Spleen (tissue), 13 donors: ENCODE measurements at places on chromosomes 1 and 21. TPM values are rescaled to one million over a fixed set of nuclear protein-coding genes. Genes with fewer than 3 reads are reported as not detected.

NEGR1 gene
- polyA plus RNA-seq: 0.70 TPM

TXNIP gene
- 779 TPM for polyA plus RNA-seq

SCYL3 gene
- polyA plus RNA-seq: 4.6 TPM

DMBX1 gene
- not detected for polyA plus RNA-seq

RAB25 gene
- 0.61 TPM for polyA plus RNA-seq

CLCA4 gene
- 0.22 TPM for polyA plus RNA-seq

IGSF9 gene
- 0.12 TPM for polyA plus RNA-seq

FCRL4 gene
- polyA plus RNA-seq: 2.2 TPM

DNA sequence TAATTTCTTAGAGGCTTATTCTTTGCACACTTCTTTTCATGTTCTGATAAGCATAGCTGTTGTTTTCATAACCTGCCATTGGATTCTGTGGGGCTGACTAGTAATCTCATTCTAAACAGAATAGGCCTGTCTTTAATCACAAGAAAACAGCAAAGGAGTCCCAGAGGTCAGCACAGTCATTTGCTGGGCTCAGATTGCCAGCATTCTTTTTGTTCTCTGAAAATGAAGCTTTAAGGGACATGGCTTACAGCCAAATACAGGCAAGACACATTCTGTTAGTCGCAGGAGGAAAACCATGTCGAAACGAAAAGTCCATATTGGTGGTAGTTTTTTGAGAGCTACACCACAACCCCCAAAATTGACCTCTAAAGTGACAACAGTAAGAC, 75.0 kb downstream of the MRPS6 start:
- H3K27ac ChIP-seq: no peak overlapping the region
- peaks cover 11% of the 10 kb centered on the region for H3K4me1 ChIP-seq
- H3K4me3 ChIP-seq: no peak overlapping the region
- no peaks in the 10 kb centered on the region for H3K27me3 ChIP-seq
- no peak for DNase-seq
- H3K36me3 ChIP-seq: peaks cover 10% of the 10 kb centered on the region

- no peak for DNase-seq
- H3K36me3 ChIP-seq: no peaks in the 10 kb centered on the region
- H3K4me3 ChIP-seq: no peak overlapping the region
- H3K4me1 ChIP-seq: no peaks in the 10 kb centered on the region
- peaks cover 5% of the 10 kb centered on the region for H3K27me3 ChIP-seq
Observed at GRCh38 chr1:19014765-19015164, 58.3 kb upstream of the IFFO2 start.

GRCh38 chr1:30268923-30269666, 454.3 kb downstream of the MATN1 start:
- H3K4me1 ChIP-seq: no peaks in the 10 kb centered on the region
- H3K36me3 ChIP-seq: no peaks in the 10 kb centered on the region
- no peak overlapping the region for H3K27ac ChIP-seq
- peak; percentile 28 for DNase-seq

DNA sequence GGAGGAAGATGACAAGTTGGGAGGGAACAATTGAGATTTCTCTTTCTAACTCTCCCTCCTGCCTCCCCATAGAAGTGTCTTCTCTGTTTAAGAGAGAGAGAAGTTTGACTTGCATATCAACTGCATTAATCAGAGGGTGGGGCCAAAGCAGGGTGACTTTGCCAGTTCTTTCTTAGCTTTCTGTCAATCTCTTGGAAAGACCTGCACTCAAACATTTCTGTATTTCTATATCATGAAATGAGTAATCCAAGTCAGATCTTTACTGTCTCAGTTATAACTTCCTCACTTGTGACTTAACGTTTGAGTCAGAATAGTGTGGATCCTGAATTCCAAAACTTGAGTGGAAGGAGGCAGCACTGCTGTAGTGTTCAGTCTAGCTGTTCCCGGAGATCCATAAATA, 180.8 kb upstream of the KCNK2 start:
- H3K36me3 ChIP-seq: no peaks in the 10 kb centered on the region
- no peak for DNase-seq
- no peaks in the 10 kb centered on the region for H3K4me1 ChIP-seq

DNA sequence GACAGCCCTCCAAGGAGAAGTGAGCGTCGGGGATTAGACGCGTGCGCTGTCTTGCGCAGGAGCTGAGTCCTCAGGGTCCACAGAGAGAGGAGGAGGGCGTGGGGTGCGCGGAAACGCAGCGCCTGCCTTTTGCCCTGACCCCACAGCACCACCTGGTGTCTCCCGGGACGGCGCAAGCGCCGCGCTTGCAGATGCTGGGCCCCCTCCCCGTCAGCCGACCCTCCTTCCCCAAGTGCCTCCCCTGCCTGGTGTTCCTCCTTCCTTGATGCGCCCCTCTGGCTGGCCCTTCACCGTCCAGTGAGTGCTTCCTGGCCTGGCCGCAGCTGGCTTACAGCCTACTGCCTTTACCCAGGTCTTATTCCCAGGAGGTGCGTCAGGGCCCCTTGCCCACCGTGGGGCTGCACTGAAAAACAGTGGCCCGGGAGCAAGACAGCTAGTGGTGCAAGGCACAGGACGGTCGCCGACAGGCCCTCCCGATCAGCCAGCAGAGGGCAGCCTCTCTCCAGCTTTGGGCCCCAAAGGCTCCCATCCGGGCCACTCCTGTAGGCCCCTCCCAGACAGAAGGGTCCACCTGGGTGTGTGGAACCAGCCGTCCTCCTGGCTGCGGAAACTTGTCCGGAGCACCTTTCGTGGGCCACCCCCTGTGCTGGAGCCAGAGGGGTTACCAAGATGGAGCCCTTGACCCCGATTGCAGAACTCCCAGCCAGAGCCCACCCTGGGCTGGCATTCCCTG, 12.9 kb upstream of the PHLDA3 start:
- H3K27ac ChIP-seq: no peak overlapping the region
- peaks cover 44% of the 10 kb centered on the region for H3K4me1 ChIP-seq
- no peak overlapping the region for H3K4me3 ChIP-seq
- peaks cover 8% of the 10 kb centered on the region for H3K36me3 ChIP-seq

DNA sequence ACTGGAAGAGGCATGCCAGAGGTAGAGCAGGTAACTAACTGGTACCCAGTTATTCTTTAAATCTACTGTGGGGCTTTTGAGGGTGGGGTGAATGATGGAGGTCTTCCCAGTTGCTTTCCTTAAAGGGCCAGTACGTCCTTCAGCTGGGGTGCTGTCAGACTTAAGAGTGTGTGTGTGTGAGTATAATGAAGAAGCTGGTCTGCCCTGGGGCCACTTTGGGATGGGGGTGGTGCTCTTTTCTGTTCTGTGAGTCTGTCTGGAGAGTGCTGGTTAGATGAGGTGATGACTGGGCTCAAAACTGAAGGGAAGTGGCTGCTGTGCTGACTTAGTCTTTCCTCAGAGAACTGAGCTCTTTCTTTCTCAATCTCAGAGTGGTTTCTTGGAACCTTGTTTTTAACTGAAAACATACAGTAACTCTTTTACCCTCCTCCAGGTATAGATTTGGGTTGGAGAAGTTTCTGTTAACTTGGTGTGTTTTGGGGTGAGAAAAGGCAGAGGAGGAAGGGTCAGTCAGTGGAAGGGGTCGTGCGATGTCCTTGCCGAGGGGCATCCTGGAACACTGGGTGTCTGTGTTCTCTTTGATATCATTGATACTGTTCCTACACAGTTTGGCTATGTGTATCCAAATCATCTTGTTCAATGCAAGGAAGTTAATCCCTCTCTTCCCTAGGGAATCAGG, 746 bp downstream of the MACF1 start:
- no peaks in the 10 kb centered on the region for H3K36me3 ChIP-seq
- no peaks in the 10 kb centered on the region for H3K27me3 ChIP-seq
- DNase-seq: peak; percentile 85
- peak overlapping the region; percentile 89 for H3K27ac ChIP-seq
- H3K4me3 ChIP-seq: peak overlapping the region; percentile 36

DNA sequence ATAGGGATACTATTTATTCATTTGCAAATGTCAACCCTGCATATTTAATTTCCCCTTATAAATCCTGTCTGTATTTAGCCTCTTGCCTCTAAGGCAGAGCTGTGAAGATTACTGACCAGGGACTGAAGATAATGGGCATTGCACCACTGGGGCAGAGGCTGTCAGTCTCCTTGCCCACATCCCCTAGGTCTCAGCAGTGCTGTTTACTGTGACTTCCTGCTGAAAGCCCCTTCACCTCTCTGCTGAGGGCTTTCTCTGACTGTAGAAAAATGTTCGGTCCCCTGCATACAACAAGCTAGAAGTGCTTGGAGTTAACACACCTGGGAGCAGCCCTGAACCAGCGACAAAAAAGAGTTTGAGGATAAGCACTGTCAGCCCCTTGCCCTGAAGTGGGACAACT, 28.8 kb downstream of the SLC5A9 start:
- H3K4me1 ChIP-seq: peaks cover 22% of the 10 kb centered on the region
- no peaks in the 10 kb centered on the region for H3K36me3 ChIP-seq
- H3K4me3 ChIP-seq: no peak overlapping the region
- DNase-seq: no peak
